ENCODE measurements at places on chromosomes 1 and 21. TPM values are rescaled to one million over a fixed set of nuclear protein-coding genes. Genes with fewer than 3 reads are reported as not detected.

Gene GNG4
- total RNA-seq, result not detected

Gene EXO1
- 1.5 TPM for total RNA-seq

Gene OLFML2B
- total RNA-seq, result 2.1 TPM

Gene MROH7
- 0.95 TPM for total RNA-seq

Gene LPAR3
- not detected for total RNA-seq

Gene MRPL55
- 35.0 TPM for total RNA-seq

Gene SLAMF7
- 0.74 TPM for total RNA-seq

Gene NHLH2
- not detected for total RNA-seq

Gene KPNA6
- 23.4 TPM for total RNA-seq

Gene HOOK1
- total RNA-seq, result 18.7 TPM

Gene SPRR1A
- total RNA-seq, result not detected

Gene SAMD11
- 3.7 TPM for total RNA-seq

DNA sequence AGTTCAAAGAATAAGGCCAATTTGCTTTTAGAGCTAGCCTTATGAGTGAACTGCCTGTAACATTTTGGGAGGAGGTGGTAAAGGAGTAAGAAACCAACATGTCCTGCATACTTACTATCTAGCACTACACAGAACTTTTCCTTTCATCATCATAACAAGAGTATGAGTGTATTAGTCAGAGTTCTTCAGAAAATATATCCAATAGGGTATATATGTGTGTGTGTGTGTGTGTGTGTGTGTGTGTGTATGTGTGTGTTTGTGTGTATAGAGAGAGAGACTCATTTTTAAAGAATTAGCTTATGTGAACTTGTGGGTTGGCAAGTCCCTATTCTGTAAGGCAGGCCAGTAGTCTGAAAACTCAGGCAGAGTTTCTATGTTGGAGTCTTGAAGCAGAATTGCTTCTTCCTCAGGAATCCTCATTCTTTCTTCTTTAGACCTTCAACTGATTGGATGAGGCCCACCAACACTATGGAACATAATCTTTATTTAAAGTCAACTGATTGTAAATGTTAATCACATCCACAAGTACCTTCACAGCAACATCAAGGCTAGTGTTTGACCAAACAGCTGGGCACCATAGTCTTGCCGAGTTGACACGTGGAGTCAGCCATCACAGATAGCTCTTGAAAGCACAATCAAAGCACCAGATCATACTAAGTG, 121.9 kb downstream of the CYYR1 start:
- H3K4me3 ChIP-seq, result no peak overlapping the region
- no peaks in the 10 kb centered on the region for H3K4me1 ChIP-seq
- H3K27me3 ChIP-seq, result no peaks in the 10 kb centered on the region
- H3K27ac ChIP-seq, result no peak overlapping the region

- peaks cover 22% of the 10 kb centered on the region for H3K36me3 ChIP-seq
- no peaks in the 10 kb centered on the region for H3K27me3 ChIP-seq
- DNase-seq, result no peak
- H3K4me3 ChIP-seq, result no peak overlapping the region
Measured at GRCh38 chr1:61455400-61455799, 269.5 kb downstream of the TM2D1 start.

DNA sequence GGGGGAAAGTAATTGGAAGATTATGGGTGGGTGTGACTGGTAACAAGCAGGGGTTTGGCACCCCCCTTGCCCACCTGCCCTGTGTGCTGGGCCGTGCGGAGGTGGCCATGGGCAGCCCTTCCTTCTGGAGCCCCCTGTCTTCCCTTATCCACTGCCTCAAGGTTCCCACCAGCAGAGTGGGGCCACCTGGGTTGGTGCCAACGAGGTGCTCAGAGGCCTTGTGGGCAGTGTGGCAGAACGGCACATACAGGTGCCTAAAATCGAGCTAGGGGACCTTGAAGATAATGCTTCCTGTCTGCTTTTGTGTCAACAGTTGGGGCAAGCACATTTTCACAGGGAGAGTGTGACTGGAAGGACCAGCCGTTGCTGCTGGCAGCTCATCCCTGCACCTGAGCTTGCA, 161.8 kb downstream of the PCBP3 start:
- no peak for DNase-seq
- no peak overlapping the region for H3K4me3 ChIP-seq
- H3K4me1 ChIP-seq, result no peaks in the 10 kb centered on the region
- H3K27me3 ChIP-seq, result no peaks in the 10 kb centered on the region

Data from right lobe of liver (tissue), 6 donors.